Fibroblast of skin of right biceps (primary cell): ENCODE measurements at places on chromosomes 16 and 17.

DNA sequence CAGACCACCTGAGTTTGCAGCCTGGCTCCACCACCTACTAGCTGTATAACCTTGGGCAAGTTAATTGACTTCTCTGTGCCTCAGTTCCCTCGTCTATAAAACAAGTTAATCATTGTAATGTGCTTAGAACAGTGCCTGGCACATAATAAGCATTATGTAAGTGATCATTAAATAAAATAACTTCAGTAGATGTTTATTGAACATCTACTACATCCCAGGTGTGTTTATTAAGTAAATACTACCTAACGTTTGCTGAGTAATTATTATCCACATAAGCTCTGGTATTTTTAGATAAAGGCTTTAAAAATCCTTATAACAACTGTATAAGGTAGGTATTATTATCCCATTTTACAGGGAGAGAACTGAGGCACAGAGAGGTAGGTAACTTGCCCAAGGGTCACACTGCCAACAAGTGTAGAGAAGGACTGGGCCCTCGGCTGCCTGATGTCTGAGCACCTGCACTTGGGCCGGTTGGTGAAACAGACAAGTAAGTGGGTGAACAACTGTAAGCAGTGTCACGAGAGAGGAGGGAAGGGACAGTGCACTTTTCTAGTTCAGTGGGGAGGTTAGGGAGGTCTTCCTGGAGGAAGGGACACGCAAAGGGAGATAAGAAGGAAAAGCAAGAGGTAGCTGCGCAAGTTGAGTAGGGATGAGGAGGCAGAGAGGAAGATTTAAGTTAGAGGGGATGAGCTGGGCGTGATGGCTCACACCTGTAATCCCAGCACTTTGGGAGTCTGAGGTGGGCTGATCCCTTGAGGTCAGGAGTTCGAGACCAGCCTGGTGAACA, 4.6 kb downstream of the TNS4 start:
- DNase-seq, result no peak

DNA sequence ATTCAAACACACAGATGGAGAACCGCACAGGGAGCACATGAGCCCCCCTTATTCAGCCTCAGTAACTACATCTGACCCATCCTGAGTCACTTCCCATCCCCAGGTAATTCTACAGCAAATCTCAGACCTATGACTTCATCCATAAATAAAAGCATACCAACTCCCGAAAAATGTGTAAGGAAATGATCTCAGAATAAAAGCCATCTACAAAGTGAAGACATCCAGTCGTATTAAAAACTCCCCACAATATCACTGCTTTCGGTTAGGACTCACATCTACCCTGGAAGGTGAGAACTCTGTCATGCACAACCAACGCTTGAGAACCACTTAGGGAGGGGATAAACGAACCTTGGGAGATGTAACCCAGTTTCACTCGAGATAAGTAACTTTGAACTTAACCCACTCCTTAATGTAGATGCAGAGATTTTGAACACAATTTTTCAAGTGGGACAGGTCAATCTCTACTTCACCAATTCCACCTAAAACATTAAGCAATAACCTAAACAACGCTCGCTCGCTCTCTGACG, 1.3 kb downstream of the USP36 start:
- peak; percentile 52 for DNase-seq

DNA sequence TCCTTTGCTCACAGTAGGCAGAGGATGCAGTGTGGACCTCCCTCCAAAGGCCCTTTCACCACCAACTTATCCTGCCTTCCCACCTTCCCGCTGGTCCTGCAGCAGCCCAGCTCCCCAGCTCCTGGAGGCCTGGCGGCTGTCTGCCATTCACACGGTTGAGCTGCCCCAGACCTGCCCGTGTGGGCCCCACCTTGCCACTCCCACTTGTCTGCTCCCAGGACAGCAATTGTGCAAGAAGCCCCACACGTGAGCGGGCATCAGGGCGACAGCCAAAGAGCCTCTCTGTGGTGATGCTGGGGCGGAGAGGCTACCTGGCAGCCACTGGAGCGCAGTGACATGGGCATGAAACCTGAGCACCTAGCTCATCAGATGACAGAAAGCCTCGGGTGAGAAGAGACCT, 248.6 kb upstream of the MAF start:
- no peak for DNase-seq

GRCh38 chr16:49194537-49195236, 87.0 kb downstream of the CBLN1 start:
- DNase-seq, result no peak

DNA sequence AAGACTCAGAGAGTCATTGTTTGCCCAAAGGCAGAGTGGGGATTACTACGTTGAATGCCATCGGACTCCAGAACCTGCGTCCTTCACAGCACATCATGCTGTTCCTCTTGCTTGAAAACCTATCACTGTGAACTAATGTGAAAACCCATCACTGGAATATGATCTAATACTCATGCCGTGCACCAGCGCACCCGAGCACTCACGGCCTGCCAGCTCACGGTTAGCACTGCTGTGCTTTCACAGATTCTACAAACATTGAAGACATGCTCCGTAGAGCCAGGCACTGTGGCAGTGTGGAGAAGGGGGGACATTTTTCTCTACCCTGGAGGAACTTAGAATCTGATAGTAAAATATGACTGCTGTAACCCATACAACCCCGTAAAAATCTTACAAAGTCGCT, 350.4 kb downstream of the C16orf95 start:
- no peak for DNase-seq

- no peak for DNase-seq
Measured at GRCh38 chr17:6420173-6420641, 14.7 kb downstream of the AIPL1 start.

DNA sequence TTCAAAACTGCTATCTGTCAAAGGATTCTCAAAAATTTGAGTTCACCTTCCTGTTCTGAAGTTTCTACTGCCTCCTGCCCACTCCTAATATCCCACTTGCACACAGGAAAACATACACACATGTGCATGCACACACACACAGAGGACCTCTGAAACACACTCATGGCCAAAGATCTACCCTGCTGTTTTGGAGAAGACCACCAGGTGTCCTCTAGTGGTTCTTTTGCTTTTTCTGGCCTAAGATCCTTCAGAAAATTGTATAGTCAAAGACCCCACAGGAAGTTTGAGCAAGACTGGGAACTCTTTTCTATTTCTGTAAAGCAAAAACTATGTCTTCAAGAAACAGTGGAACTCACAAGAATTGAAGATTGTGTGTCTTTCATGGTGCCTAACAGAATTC, 90.2 kb downstream of the CDH8 start:
- no peak for DNase-seq

GRCh38 chr17:27609611-27610303, 21.2 kb upstream of the LGALS9 start:
- DNase-seq, result no peak

DNA sequence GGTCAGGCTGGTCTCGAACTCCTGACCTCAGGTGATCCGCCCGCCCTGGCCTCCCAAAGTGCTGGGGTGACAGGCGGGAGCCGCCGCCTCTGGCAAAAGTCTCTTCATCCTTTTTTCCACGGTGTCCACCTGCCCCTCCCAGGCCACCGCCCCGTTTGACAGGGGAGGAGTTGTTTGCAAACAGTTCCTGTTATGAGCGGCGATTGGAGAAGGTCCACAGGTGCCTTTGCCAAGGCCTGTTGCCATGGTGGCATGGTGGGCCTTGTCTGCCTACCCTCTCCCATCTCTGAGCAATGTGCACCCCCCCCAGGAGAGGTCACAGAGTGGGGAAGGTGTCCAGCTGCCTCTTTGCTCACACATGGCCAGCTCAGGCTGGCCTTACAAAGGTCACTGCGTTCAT, 16.0 kb upstream of the RAP1GAP2 start:
- DNase-seq, result no peak

DNA sequence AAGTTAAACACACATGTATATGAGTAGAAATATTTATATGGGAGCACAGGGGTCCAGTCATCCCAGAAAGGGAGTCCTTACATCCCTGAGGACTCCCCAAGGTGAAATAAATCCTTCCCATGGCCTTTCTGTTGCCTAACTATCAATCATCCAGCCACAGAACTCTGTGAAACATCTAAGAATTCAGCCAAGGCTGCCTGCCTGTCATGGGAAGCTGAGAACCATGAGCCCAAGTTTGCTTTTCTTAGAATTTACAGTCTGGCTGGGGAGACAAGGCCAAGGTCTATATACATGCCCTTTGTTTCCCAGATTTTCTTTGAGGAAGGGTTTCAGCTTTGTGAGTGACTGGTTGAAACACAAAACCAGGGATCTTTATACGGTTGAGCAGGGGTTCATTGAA, 15.8 kb downstream of the MYL4 start:
- DNase-seq, result peak; percentile 43

DNA sequence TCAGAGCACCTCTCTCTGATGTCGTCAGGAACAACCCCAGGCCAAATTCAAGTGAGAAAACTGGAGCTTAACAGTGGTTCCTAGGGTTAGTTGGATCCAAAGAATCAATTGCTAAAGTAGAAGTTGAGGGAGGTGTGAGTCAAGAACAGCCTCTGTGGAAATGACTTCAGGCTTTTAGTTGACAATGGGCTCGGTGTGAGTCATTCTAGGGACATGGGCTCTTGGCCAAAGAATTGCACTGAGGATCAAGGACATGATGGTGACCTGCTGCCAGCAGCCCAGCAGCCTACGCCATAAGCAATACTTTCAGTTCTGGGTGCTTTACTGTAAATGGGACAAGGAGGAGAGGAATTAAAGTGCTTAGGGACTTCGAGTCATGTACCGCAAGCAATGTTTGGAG, 32.1 kb upstream of the SMURF2 start:
- peak; percentile 76 for DNase-seq

- DNase-seq, result peak; percentile 94
Measured at GRCh38 chr16:87963400-87963799, 12.2 kb downstream of the BANP start.

GRCh38 chr17:30378241-30378824, 394 bp upstream of the CPD start:
- DNase-seq, result peak; percentile 33

- DNase-seq, result peak; percentile 11
Measured at GRCh38 chr17:39926588-39927100, 757 bp downstream of the ORMDL3 start.

DNA sequence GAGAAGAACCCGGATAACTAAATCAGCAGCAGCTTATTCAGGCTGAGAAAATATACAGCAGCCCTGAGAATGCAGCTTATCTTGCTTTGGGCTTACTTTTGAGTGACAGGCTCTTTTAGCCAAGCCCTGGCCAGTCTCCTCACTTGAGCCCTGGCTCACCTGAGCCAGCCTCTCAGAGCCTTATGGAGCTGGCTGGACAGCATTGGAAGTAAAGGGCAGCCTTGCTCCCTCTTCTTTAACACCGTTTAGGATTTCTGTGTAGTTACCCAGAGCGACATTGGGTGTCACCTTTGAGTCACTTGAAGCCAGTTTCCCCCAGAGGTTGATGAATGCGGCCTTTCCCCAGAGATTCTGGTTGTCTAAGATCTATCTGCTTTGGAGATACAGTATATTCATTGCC, 7.7 kb upstream of the NPIPB2 start:
- peak; percentile 68 for DNase-seq

GRCh38 chr17:13919818-13920217, 149.5 kb upstream of the COX10 start:
- no peak for DNase-seq

DNA sequence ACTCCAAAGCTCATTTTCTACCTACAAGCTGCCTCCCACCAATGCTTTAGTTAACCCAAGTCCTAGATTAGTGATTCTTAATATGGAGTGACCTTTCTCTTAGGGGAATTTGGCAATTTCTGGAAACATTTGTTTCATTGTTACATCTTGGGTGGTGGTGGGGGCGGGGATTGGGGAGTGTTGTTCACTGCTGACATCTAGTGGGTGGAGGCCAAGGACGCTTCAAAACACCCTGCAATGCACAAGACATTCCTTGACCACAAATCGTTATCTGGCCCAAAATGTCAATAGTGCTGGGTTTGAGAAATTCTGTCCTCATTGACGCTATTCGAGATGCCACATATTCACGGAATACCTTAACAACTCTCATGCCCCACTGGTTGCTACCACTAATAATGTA, 282.9 kb downstream of the RBFOX1 start:
- DNase-seq, result no peak

DNA sequence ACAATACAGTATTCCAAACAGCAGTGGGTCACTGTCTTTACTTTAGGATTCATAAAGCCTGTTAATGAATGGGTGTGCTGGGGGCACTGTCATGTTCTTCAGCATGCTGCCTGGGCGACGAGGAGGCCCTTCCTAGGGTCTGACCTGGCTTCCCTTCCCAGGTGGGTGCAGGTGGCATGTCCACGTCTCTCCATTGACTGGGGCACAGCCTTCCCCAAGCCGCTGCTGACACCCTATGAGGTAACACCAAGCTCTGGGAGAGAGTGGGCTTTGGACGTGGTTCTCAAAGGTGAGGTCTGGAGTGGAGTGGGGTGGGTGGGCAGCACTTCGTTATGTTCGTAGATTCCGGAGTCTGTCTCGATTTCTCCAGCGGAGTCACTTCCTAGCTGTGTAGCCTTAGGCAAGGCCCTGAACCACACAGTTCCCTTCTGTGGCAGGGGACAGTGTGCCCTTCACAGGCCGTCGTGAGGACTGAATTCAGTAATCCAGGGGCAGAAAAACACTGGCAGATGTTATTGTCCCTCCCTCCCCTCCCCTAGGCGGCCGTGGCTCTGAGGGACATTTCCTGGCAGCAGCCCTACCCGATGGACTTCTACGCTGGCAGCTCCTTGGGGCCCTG, 771 bp upstream of the OVCA2 start:
- no peak for DNase-seq

DNA sequence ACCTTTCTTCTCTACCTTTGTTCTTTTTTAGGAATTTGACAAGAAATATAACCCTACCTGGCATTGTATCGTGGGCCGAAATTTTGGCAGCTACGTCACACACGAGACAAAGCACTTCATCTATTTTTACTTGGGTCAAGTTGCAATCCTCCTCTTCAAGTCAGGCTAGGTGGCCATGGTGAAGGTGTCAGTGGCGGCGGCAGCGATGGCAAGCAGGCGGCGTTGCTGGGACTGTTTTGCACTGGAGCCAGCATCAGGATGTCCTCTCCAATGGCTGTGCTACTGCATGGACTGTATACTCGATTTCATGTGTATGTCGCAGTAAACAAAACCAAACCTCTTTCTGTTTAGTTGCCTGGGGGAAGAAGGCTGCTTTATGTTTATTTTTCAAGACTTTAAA, 5.9 kb downstream of the DYNLL2 start:
- DNase-seq, result no peak

DNA sequence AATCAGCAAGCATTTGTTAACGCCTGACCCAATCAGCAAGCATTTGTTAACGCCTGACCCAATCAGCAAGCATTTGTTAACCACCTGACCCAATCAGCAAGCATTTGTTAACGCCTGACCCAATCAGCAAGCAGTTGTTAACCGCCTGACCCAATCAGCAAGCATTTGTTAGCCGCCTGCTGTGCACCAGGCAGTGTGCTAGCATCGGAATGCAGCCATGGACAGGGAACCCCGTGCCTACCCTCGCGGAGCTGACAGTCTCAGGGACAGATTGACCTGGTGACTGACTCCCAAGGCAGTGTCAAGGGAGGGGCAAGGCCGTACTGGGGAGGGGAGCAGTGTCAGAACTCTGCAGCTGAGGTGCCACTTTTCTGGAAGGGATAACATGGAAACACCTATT, 66.9 kb downstream of the ABR start:
- no peak for DNase-seq

GRCh38 chr17:77874303-77875050, 84.0 kb upstream of the TNRC6C start:
- no peak for DNase-seq
